ENCODE measurements at places on chromosomes 6 and 20. TPM values are rescaled to one million over a fixed set of nuclear protein-coding genes. Genes with fewer than 3 reads are reported as not detected.

The CDS2 gene
- total RNA-seq, result 41.6 TPM

The SLC32A1 gene
- not detected for total RNA-seq

The BCAS1 gene
- total RNA-seq, result 0.20 TPM

DNA sequence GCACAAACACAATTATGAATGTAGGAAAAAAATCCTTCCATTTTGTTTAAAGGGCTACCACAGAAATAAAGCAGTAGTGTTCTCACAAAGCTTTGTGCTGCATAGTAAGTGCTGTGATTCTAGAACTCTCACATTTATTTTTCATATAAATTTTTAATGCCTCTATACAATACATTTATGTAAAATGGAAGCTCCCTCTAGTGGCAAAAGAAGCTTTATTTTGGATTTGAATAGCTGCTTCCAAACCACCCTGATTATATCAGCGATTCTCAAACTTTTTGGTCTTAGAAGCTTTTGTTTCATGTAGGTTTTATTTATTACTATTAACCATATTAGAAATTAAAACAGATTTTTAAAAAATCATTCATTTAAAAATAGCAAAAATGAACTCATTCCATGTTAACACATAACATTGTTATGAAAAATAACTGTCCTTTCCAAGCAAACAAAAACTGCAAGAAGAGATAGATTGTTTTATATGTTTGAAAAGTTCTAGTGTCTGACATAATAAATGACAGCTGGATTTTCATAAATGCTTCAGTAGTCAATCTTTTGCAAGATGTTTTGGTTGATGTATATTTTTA is 38.4 kb downstream of the HS3ST5 start:
- no peak overlapping the region for H3K4me3 ChIP-seq
- no peak for DNase-seq
- no peaks in the 10 kb centered on the region for H3K27me3 ChIP-seq
- no peak overlapping the region for H3K27ac ChIP-seq
- H3K36me3 ChIP-seq, result peaks cover under 1% of the 10 kb centered on the region

- H3K27me3 ChIP-seq, result no peaks in the 10 kb centered on the region
- peaks cover 32% of the 10 kb centered on the region for H3K36me3 ChIP-seq
- H3K4me3 ChIP-seq, result no peak overlapping the region
- peaks cover 4% of the 10 kb centered on the region for H3K4me1 ChIP-seq
- DNase-seq, result no peak
Measured at GRCh38 chr20:49513517-49513916, 31.0 kb upstream of the KCNB1 start.

DNA sequence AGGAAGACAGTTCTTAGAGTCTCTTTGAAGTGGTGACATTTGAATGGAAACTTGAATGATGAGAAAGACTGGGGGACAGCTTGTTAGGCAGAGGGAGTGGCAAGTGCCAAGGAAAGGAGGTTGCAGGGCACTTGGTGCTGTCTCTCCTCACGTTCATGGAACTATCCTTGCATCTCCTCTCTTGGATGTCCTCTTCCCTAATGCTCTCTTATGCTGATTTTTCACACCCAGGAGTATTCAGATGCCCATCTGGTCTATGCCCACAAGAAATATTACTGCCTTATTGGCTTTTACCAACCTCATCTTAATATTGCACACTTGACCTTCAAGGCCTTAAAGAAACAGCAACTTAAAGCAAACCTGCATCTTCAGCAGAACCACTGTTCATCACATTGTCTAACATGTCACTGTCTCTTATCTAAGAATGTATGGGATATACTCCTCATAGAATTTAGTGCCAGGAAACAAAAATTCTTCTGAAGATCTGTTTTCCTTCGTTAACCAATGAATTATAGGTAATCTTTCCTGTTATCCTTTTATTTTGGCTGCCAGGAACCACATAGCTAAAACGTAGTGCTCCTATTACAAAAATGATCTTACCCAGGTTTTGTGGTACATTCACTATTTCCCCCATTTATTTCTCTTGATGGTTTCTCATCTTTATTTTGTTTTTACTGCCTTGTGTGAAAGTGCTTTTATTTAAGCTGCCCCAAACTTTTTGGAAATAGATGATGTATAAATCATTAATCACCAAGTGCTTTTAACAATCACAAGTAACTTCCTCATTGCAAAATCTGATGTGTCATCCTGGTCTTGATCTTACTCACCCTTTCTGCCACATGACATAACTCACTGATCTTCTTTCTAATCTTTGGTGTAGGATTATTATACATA is 12.8 kb downstream of the RGS17 start:
- DNase-seq, result no peak
- no peak overlapping the region for H3K4me3 ChIP-seq

DNA sequence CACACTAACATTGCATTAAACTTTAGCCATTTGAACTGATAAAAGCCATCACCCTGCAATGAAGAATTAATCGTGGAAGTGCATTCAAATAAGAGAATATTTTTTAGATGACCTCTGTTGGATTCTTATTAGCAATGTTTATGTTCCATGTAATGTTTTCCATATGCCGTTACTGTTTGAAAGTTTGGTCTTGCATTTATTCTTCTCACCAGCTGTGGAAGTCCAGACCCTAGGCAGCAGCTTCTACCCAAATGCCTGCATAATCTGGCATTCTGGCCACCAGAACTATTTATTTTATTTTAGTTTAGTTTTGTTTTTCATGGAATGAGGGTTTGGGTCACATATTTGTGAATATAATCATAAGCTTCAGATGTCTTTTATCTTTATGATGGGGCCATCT is 140.4 kb downstream of the SAMD5 start:
- H3K4me1 ChIP-seq, result peaks cover 9% of the 10 kb centered on the region
- peaks cover 4% of the 10 kb centered on the region for H3K27me3 ChIP-seq
- no peaks in the 10 kb centered on the region for H3K36me3 ChIP-seq
- no peak for DNase-seq
- no peak overlapping the region for H3K27ac ChIP-seq

- peaks cover 36% of the 10 kb centered on the region for H3K4me1 ChIP-seq
- H3K36me3 ChIP-seq, result no peaks in the 10 kb centered on the region
- no peaks in the 10 kb centered on the region for H3K27me3 ChIP-seq
- DNase-seq, result no peak
Measured at GRCh38 chr6:52566853-52567279, 10.0 kb downstream of the TRAM2 start.

GRCh38 chr20:19308146-19308545 is 95.7 kb downstream of the SLC24A3 start:
- no peaks in the 10 kb centered on the region for H3K36me3 ChIP-seq
- H3K4me1 ChIP-seq, result peaks cover 18% of the 10 kb centered on the region
- no peaks in the 10 kb centered on the region for H3K27me3 ChIP-seq
- no peak overlapping the region for H3K4me3 ChIP-seq
- H3K27ac ChIP-seq, result no peak overlapping the region

- H3K4me1 ChIP-seq, result peaks cover 24% of the 10 kb centered on the region
- no peak overlapping the region for H3K4me3 ChIP-seq
- DNase-seq, result no peak
Measured at GRCh38 chr6:154491567-154492470, 18.7 kb downstream of the CNKSR3 start.

All from mesothelial cell of epicardium (in vitro differentiated cells).